NCI-H1092 (cell line): ENCODE measurements at places on chromosomes 2 and 18.

DNA sequence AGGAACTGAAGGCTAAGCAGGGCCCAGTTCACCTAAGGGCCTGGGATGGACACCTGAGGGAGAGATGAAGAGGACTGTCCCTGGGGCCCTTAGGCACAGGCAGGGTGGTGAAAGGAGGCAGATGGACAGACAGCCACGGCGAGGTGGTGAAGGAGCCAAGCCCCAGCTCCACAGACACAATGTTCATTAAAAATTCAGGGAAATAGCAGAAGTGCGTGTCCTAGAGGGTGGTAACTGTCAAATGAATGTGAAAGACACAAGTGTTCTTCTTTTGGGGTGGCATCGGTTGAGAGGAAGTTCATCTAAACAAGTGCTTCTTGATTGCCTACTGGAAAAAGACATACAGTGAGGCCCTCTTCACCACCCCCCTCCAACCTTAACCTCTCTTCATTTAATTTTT, 76.2 kb upstream of the SIX2 start:
- no peak for DNase-seq

DNA sequence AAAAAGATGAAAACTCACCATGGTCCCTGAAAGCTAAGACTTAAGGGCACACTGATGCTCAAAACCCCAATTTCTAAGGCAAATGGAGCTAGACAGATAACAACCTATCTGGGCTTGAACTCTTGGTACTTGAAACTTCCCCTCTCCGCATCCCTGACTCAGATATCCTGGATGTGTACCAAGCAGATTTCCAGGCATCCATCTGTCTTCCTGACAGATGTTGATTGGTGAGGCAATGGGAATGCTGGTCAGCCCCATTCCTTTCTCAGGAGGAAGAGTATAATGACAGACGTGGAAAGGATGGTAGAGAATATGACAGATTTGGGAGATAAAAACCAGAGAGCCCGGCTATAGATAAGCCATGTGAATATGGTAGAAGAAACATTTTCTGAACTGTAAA, 69.2 kb downstream of the ADD2 start:
- no peak for DNase-seq

- DNase-seq = peak; percentile 96
Measured at GRCh38 chr18:68714712-68715496, at the start of gene TMX3. TSS of gene TMX3 (minus strand) at chr18:68715108. CDS start at chr18:68714981, 127 bp downstream.

DNA sequence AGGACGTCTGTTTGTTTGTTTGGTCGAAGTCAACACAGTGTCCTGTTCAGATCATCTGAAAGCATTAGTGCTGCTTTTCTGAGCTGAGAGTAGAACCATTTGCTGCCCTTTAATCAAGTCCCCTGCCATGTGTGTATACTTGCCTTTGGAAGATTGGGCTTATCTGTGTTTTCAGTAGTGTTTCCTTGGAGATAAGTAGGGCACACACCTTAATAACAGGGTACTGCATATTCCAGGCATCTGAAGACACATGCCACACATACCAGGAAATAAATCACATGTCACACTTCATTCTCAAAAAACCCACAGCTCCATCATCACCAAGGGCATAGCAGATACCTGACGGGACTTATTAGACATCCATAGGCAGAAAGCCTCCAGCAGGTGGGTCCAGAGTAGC, 157.4 kb downstream of the SOX11 start:
- DNase-seq = no peak

DNA sequence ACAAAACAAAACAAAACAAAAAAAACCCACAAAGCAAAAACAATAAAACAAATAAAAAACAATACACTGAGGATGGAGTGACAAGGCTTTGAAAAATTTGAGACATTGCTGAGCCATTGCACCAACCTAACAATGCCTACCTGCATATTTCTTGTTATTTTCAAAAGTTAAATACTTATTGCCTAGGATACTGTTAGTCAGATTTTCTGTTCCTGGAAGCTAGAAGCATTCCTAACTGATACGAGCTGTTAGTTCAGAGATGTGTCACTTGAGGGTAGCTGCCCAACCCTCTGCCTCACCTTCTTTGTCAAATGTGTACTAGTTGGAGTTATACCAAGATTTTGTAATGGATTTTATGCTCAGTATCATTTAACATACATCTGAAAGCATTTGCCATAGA, 187.2 kb downstream of the TXNL1 start:
- no peak for DNase-seq

DNA sequence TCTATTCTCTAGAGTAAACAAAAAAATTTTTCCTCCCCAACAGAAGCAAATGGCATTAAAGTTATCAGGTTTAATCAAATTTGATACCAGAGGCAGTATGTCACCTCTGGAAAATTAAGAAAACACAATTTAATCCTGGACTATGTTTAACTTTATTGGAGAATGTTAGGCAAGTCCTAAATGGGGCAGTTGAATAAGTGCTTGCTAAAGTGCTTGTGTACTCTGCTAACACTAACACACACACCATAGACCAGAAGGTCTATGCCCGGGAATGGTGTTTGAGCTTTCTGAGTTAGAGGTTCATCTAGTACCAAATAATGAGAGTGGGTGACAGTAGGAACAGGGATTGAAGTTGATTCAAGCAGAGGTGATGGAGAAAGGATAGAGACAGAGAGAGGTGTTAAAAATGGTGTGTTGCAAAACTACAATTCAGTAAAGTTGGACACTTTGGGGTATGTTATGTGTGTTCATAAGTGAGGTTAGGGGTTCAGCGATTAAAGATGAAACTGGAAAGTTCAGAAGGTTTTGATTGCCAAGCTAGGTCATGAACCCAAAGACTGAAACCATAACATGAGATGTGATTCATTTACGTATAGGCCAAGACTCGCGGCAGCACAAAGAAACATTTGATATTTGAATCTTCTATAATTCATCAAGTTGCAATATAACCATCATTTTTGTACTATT, 40.5 kb upstream of the PEX13 start:
- DNase-seq = no peak

DNA sequence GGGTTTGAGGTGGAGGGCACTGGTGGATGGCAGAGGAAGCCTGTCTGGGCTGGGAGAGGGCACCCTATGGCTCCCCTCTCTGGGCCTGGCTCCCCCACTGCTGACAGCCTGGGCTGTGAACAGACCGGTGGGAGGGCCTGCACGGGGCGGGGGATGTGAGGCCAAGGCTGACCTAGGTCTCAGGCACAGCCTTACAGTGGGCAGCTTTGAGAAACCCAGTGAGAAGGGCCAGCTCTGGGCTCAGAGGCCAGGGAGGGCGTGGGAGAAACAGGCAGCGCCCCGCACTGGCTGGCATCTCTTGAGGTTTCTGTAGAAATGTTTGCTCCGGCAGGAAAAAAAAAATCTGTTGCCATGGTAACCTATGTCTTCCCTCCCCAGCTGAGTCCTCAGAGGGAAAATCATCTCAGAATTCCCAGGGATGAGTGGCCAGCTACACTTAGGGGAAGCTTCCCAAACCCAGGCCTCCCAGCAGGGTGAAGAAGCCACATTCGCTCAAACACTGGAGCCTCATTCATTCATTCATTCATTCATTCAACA, 71.7 kb upstream of the TAF1B start:
- no peak for DNase-seq

DNA sequence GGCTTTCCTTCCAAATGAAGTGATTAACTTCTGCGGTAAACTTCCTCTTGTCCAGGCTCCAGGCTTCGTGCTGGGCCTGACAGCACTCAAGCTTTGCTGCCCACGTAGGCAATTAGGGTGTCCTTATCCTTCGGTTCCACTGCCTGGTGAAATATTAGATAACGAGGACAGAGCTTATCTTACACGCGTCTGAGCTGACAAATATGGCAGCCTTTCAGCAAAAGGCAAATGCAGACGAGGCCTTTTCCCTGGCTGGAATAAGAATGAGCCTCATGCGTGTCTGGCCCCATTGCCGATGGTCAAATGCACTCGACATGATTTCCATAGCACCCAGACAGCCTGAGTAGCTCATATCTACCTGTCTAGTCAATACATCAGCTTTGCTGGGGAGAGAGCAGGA, 141.5 kb downstream of the FAM210A start:
- DNase-seq = no peak

DNA sequence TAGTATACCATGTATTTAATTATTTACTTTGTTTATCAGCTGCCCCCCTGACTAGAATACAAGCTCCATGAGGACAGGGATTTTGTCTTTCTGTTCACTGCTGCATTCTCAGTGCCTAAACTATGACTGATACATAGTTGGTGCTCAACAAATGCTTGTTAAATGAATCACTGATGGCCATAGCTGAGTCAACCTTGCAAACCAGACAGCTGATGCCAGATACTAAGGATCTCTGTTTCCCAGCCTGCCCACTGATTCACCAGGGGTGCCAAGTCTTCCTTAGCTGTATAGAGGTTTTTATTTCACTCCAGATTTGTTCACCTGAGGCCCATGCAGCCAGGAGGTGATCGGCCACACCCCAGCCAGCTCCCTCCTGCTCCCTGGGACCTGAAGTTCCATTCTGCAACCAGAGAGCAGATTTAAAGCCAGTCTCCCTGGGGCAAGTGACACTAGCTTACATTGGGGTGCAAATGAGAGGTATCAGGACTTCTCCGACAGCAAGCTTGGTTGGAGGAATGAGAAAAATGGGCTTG, 92.2 kb downstream of the C1QL2 start:
- DNase-seq = no peak

GRCh38 chr2:174730698-174731018, 33.6 kb downstream of the CHRNA1 start:
- DNase-seq = no peak

GRCh38 chr2:126963390-126963789, 64.7 kb downstream of the TEX51 start:
- no peak for DNase-seq

DNA sequence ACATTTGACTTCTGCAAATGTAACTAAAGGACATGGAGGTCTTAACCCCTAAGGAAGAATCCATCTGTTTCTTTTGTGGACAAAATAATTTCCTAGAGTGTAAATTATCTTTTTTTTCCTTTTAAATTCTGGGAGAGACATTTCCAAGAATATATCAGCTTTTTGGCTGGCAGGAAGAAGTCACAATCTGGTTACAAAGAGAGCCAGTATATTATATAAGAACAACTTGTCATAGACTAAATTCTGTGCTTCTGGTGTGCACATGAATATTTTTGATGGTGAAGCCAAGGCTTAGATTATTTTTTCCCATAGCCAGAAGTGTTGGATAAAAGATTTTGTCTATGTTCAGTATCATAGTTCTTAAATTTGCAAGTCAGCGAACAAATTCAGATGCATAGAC, 500.6 kb downstream of the XIRP2 start:
- no peak for DNase-seq

GRCh38 chr18:79487183-79487800, 91.6 kb downstream of the NFATC1 start:
- DNase-seq = no peak

- DNase-seq = no peak
Measured at GRCh38 chr2:209937893-209938292, 64.5 kb upstream of the RPE start.

GRCh38 chr2:120104772-120105171, 91.9 kb downstream of the EPB41L5 start:
- DNase-seq = no peak

DNA sequence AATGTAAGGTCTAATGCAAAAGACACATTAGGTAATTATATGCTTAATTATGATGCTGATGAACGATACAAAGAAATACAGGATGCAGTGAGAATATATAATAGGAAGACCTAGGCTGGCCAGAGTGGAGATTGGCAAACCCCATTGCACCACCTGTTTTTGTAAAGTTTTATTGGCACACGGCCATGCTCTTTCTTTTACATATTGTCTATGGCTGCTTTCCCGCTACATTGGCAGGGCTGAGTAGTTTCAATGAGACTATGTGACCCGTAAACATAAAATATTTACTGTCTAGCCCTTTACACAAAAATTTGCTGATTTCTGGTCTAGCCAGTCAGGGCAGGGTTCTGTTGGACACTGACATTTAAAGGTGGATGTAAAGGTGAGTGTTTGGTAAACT, 5.4 kb downstream of the SEC11C start:
- peak; percentile 58 for DNase-seq

DNA sequence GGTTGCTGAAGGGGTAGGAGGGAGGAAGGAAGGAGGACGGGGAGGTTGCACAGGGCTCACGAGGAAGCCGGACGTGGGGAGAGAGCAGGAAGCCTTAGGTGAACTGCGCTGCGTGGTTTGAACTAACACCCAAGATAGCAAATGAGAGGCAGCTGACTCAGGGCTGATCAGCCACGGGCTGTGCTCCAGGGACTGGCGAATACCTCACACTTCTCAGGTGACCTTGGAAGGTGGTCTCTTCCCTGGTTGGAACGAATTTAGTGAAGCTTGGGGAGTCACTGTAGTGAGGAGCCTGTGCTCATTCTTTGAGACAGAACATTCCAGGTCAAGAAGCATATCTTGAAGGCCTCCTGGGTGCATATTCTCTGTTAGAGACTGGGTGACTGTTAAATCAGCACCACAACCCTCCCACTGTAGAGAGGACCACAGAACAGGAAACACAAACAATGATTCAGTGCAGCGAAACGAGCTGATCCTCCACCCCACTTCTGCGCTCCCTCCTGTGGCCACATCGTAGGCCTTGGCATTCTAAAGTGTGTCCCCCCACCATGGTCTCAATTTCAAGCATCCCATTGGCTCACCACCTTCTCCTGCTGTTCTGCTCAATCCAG, 33.8 kb downstream of the TOGARAM2 start:
- DNase-seq = no peak

GRCh38 chr2:10264506-10265328, 38.0 kb upstream of the HPCAL1 start:
- no peak for DNase-seq

DNA sequence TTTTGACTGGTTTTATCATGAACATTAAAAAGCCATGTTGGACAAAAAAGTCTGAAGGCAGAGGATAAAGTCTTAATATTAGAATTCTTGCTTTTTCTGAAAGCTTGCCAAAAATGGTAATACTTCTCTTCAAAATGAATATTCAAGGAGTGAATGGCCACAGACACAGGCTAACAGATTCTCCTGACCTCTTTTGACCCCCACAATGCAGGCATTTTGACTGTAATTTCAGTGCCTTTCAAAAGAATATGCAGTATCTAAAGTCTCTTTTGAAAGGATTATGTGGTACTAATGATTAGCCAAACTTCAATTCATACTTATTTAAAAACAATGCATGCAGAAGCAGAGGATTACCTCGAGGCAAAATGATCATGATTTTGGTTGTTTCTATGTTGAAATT, 557.8 kb upstream of the GCFC2 start:
- DNase-seq = no peak

DNA sequence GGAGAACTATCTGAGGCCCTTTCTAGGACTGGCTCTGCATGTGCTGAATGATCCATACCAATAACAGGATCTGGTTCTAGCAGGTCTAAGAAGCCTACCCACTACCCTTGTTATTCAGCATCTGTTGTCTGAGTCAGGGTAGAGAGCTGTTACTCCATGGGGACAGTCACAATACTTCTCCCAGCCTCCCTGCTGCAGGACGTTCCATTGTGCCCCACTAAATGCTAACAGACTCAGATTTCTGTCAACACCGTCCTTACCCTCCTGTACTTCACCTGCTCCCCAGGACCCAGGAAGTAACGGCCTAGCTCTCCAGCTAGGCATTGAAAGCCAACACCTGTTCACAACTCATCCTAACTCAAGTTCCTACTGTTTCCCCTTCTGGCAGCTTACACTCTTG, 719.7 kb upstream of the ID2 start:
- DNase-seq = no peak
